Fibroblast of upper back skin (primary cell): ENCODE measurements at places on chromosomes 2 and 18.
A peak's percentile ranks its signal among the peaks of the same experiment; 100 is the strongest.

DNA sequence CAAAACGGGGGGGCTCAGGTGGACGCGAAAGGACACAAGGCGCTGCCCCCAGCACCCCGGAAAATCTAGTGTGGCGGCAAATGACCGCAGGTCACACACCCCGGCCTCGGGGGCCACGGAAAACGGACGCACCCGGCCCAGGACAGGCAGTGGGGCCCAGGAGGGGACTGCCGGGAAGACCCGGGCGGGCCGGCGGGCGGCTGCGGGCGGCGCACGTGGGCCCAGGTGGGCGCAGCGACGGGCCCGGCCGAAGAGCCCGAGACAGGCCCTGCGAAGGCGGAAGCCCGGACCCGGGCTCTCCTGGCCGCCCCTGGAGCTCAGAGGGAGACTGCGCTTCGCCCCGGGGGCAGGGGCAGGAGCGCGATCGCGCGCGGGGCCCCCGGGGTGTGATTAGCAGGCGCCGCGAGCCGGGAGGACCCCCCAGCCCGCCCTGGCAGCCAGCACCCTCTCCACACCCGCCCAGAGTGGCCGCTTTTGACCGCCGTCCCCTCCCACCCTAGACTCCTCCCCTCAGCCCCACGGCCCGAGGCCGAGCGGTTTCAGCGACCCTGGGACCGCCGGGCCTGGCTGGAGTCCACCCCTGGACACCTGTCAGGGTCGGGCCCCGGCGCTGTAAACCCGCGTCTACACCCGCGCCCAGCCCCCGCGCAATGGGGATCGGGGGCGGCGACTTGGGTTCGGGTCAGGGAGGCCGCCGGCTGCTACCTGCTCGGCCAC lies 773 bp downstream of the MBP start:
- no peak for DNase-seq

- DNase-seq: no peak
Measured at GRCh38 chr2:65922030-65922429, 489.6 kb upstream of the SPRED2 start.

DNA sequence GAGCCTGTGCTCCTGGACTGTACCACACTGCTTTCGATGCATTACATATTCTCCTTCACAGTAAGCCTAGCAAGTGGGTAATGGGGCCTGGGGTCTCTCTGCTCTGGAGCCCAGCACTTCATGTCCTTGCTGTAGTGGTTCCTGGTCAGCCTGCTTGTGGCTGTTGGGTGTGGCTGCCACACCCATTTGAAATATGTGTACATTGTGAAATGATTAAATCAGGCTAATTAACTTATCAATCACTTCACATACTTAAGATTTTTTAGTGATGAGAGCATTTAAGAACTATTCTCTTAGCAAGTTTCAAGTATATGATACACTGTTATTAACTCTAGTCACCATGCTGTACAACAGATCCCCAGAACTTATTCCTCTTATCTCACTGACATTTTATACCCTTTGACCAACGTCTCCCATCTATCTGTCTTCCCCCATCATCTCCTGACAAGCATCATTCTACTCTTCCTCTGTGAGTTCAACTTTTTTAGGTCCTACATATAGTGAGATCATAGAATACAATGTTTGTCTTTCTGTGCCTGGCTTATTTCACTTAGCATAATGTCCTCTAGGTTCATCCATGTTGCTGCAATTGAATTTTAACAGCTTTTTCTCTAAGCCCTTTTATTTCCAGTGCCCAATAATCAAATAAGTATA lies 92.1 kb downstream of the LYPD6 start:
- peak; percentile 59 for DNase-seq

DNA sequence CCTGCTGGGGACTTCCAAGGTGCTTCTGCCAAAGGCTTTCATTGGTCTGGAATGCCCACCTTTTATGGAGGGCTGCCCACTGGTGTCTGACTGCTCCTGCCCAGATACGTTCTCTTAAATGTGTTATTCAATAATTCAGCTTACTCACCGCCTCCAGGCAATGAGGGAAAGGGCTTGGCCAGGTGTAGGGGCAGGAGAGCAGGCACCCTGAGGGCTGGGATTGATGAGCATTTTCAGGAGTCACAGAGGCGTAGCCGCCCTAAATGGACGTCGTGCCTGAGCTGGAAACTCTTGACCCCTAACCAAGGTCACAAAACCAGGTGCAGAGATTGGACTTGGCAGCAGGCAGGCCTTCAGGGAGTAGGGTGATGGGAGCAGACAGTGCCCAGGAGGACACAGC lies 26.8 kb downstream of the MAL start:
- DNase-seq: no peak

GRCh38 chr2:55985406-55985805 lies 61.8 kb upstream of the EFEMP1 start:
- no peak for DNase-seq

GRCh38 chr18:77762642-77763041 lies 513.0 kb downstream of the GALR1 start:
- no peak for DNase-seq

GRCh38 chr2:8437228-8437948 lies 244.5 kb upstream of the ID2 start:
- peak; percentile 32 for DNase-seq
